Hippocampal formation (tissue), 2 donors: ENCODE measurements at places on chromosomes 3 and 15.
A peak's percentile ranks its signal among the peaks of the same experiment; 100 is the strongest.

DNA sequence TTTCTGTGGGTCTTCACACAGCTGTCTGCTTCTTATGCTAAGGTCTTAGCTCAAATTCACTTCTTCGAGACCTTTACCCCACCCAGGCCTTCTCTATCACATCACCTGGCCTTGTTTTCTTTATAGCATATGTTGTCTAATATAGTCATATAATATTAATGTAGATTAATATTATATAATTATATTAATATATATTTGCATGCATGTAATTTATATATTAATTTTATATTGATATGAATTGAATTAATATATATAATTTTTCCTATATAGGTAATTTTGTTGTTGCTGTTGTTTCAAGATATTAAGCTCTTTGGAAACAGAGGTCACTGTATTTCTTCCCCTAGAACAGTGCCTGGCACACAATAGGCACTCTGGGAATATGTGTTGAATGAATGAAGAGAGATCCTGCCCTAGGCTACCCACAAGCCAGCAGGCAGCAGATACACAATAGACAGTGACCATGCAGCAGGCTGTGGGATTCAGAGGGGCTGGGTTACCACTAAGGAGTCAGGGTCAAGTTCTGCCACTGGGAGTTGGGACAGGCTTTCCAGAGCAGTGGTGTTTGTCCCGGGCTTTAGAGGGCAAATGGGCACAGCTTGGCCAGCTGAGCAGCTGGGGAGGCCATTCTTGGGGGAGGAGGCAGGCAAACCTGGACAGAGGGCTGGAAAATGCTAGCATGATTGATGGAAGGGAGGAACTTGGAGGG, 126.3 kb downstream of the DNAJB8 start:
- no peak for DNase-seq

DNA sequence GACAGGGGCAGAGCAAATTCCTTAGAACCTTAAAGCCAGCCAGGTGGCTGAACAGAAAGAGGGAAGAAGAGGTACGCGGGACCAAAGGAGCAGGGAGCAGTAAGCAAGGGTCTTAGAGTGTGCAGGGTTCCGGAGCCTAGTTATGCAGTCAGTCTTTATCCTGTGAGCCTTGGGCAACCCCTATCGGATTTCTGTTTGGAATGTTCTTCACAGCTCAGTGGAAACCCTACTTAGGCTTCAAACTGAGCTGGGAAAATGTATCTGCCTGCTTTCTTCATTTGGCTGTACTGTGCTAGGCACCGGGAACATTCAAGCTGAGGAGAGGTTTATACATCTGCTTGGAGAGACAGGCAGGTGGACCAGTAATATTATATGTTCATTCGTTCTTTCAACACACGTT, 37.1 kb downstream of the PSMD6 start:
- DNase-seq: no peak

DNA sequence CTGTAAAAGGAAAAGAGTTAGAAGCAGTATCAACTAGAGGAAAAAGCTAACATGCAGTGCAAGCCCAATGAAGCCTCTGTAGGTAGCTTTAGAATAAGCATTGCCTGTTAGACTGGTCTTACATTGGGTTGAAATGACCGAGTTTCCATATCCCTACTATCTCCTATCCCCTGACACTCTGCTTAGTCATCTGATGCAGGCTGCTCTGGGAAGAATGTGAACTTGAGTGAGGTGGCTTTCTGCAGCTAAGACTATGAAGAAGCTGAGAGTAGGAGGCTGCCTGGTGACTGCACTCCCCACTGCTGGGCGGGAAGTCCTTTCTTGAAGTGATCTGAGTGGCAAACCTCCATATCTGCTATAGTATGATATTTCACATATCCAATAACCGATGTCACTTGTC, 64.7 kb downstream of the OXSM start:
- no peak for DNase-seq

DNA sequence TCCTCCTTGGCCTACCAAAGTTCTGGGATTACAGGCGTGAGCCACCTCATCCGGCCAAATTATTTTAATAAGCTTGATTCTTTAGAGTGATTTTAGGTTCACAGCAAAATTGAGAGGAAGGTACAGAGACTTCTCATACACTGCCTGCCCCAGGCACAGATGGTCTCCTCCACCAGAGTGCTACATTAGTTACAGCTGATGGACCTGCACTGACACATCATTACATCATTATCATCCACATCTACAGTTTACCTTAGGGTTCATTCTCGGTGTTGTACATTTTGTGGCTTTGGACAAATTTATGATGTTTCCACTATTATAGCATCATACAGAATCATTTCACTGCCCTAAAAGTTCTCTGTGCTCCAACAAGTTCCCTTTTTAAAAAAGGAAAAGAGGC, 4.4 kb upstream of the VPS8 start:
- DNase-seq: no peak

DNA sequence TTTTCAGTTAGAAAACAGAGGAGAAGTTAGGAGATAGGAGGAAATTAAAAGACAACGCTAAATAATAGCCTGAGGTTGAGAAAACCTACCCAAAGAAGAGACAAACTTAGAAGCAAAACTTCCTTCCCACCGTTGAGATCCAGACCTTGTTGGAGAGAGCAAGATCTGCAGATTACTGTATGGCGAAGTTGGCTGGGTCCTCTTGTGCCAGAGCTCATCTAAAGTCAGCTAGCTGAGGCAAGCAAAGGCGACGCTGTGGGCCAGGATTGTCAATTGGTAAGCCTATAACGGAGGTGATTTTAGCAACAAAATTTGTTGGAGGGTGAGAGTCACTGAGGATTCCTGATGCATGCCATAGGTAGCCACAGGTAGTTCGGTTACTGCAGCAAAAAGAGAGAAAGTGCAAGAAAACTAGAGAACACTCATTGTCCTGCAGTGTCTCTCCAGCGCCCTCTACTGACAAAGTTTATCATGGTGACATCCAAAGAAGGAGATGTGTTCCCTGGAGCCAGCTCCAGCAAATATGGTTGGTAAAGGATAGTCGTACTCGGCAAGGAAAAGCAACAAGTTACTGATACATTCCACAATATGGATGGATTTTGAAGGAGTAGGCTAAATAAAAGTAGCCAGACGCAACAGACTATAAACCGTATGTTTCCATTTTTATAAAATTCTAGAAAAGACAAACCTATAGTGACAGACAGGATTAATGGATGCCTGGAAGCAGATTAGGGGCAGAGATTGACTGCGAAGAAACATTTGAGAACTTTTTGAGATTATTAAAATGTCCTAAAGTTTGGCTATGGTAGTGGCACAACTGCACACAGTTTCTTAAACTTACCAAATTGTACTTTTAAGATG, 9.8 kb upstream of the OR5K4 start:
- DNase-seq: no peak

DNA sequence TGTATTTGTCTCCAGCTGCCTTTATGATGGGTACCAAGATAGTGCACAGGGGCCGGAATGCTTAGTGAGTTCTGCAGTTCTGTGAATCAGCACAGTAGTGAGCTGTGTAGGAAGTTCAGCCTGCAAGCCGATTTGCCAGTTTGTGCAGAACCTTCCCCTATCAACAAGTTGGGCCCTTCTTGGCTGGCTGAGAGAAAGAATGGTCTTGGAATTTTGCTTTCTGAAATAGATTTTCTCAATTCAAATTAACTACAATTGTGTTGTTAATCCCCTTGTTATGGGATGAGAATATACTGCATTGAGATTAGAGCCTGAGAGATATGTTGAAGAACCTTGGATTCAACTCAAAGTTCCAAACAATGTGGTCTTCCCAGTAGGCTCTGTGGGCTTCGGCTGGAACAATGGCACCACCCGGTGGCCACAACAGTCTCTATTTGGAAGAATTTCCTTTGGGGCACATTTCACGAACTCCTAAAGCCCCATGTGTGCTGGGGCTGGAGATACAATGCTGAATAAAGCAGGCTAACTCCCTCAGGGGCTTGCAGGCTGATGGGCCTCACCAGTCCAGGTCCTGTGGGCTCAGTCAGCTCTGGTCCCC, 59.1 kb downstream of the TRIM42 start:
- DNase-seq: peak; percentile 23

DNA sequence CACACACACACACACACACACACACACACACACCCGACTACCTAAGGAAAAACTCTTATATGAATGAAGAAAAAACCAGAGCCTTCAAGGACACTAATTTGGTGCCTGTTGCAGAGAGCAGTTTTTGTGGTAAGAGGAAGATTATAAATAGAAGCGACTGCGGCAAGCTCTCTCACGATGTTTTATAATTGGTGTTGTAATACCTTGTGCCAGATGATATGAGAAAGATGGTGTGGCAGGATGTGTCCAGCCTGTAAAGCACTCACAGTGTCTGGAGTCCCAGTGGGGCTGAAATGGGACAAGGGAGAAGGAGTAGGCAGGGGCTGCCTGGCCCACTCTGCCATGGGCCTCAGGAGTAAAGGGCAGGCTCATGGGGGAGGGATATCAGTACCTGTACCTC, 839.9 kb downstream of the AGBL1 start:
- no peak for DNase-seq

GRCh38 chr3:142165194-142165593, 15.8 kb upstream of the TFDP2 start:
- no peak for DNase-seq

DNA sequence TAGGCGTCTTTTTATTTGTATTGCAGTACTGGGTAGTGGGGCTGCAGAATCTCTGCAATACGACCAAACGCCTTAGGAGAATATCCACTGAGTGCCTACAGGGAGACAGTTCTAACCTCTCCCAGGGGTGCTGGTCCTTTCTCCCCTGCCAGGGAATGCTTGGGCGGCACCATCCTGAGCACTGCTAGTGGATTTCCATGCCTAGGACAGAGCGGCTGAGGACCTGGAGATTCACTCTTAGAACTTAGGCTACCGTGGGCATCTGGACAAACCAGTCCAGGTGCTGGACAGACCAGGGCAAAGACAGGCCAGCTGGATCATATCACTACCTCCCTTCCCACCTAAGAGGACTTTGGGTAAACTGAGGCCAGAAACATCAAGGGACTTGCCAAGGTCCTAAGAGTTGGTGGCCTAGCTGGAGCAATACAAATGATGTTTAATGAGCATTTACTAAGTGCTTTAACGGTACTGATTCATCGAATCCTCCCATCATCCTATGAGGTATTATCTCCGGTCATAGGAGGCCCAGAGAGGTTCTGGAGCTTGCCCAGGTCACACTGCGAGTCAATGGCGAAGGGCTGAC, 902 bp downstream of the TMEM44 start:
- no peak for DNase-seq

DNA sequence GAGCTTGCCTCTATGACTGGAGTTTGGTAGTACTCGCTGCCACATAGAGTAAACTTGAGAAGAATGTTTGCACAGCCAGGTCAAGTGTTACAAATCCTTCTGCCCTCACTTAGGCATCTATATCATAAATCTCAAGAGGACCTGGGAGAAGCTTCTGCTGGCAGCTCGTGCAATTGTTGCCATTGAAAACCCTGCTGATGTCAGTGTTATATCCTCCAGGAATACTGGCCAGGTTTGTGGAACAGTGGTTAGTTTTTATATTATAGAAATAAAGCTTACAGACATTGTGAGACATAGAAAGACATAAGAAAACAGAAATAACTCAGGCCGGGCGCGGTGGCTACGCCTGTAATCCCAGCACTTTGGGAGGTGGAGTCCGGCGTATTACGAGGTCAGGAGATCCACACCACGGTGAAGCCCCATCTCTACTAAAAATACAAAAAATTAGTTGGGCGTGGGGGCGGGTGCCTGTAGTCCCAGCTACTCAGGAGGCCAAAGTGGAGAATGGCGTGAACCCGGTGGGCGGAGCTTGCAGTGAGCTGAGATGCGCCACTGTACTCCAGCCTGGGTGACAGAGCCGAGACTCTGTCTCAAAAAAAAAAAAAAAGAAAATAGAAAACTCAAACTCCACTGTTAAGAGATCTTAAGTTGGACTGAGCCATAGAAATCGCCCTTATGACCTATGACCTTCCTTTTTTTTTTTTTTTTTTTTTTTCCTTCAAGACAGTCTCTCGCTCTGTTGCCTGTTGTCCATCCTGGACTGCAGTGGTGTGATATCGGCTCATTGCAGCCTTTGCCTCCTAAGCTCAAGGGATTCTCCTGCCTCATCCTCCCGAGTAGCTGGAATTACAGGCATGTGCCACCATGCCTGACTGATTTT, 2.2 kb downstream of the RPSA start:
- no peak for DNase-seq

- no peak for DNase-seq
Measured at GRCh38 chr15:63368503-63368902, 13.1 kb downstream of the CA12 start.

- no peak for DNase-seq
Measured at GRCh38 chr3:24929521-24929920, 434.9 kb upstream of the THRB start.

DNA sequence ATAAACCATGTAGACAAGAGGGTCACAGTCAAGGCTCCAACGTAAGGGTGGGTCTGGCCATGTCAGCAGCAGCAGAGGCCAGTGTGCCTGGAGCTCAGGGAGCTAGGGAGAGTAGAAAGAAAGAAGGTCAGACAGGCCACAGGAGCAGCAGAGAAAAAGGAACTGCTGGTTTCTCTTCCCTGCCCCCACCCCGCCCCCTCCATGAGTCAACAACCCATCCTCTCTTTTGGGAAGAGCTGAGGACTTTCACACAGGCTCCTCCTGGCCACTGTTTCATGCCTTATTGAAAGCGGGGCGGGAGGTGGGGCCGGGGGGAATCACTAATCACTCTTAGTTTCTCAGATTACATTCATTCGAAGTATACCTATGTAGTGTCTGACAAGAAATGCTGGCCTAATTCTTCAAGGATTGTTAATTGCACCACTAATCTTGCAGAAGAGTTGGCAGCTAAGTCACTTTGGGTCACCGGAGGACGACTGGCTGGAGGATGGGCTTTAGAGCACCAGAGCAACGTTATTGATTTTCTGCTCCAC, 9.1 kb upstream of the SCG3 start:
- no peak for DNase-seq

DNA sequence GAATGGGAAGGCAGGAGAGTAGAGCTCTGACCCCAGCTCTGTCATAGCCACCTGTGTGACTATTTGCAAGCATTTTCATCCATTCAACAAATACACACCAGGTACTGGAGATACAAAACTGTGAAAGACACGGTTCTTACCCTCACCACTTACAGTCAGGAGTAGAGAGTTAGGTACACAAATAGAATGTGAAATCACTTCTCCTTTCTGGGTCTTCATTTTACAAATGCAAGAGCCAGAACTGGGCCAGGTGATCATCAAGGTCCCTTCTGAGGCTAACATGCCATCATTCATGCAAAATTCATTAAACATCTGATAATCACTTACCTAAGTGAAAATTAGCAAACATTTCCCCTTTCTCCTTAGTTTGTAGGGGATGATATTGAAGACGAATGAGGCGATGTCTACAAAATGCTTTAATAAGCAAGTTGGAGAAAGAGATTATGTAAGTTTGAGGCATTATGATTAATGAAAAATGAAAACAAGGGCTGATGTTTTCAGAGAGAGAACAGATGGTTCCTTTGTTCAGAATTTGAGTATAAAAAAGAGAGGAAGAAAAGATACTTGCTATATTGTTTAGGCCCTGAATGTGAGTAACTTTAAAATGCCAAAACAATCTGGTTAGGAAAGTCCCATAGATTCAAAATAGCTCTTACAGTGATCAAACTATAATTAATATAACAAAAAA, 88.6 kb downstream of the LPP start:
- no peak for DNase-seq

- DNase-seq: no peak
Measured at GRCh38 chr3:197368330-197368729, 69.9 kb upstream of the DLG1 start.
